ENCODE measurements at places on chromosomes 3 and 15.

DNA sequence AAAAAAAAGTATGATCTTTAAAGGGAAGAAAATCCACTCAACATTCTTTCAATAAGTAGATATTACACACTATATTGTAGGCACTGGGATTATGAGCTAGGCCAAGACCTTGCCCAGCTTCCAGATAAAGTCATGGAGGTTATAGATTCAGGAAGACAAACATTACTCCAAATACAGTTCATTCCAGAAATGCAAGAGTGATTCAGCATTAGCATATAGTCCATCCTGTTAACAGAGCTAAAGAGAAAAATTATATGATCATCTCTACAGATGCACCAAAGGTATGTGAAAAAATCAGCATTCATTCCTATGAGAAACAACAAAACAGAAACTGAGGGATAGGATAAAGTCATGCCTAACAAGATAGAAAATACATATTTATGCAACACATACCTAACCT, 42.1 kb upstream of the NSMCE3 start:
- no peak for DNase-seq

GRCh38 chr15:55993804-55994560, 570 bp upstream of the NEDD4 start:
- no peak for DNase-seq

DNA sequence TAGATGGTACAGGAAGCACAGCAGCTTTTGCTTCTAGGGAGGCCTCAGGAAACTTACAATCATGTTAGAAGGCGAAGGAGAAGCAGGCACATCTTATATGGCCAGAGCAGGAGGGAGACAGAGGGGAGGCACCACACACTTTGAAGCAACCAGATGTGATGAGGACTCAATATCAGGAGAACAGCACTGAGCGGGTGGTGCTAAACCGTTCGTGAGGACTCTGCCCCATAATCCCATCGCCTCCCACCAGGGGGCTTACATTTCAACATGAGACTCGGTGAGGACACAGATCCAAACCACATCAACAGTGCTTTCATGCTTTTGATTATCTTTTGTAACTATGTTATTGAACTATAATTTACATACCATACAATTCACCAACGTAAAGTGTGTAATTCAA, 7.6 kb upstream of the TMEM44 start:
- no peak for DNase-seq

DNA sequence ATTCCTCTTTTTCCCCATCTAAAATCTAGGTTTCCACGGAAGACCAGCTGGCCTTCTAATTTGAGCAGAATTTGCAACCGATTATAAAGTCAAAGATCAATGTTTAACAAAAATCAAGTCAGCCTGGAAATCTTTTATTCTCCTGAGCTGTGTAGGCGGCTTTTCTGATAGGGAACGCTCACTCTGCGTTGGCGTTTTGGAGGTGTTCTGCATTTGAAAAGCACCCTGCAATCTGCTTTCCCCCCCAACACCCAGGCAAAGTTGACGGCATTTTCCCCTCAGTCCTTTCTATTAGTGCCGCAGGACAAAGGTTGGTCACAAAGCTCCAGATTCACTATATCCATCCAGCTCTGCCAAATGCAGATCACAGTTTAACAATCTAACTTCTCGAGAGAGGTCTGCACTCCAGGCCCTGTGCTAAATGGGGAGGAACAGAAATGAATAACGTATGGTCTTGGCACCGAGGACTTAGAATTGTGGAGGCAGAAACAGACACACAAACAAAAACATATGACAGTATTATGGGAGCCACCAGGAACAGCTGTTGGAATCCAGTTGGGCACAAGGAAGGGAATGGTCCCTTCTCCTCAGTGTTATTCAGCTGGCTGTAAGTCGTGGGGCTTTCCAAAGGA, 50.4 kb upstream of the LARS2 start:
- no peak for DNase-seq

- DNase-seq, result no peak
These were observed 23.8 kb downstream of the MEX3B start for GRCh38 chr15:82021992-82022391.

- no peak for DNase-seq
These were observed 23.2 kb downstream of the SEMA5B start for GRCh38 chr3:123004201-123004918.

DNA sequence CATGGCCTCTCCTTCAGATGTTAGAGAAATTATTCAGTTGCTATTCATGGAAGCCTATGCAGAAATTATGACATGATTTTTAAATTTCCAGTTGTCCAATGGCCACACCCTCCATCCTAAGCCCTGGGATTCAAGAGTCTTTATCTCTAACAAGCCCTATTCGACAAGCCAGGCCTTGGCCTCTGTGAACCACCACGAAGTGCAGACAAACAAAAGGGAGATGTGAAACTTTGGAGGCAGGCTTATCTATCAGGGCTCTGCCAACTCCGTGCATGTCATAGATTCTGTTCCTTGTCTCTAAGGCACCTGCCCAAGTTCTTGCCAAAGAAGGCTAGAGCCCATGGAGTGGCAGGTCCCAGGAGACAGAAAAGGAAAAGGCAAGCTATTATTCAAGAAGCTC, 212.4 kb upstream of the ADAMTS9 start:
- DNase-seq, result no peak

- no peak for DNase-seq
These were observed 19.9 kb downstream of the RBPMS2 start for GRCh38 chr15:64755427-64755940.

DNA sequence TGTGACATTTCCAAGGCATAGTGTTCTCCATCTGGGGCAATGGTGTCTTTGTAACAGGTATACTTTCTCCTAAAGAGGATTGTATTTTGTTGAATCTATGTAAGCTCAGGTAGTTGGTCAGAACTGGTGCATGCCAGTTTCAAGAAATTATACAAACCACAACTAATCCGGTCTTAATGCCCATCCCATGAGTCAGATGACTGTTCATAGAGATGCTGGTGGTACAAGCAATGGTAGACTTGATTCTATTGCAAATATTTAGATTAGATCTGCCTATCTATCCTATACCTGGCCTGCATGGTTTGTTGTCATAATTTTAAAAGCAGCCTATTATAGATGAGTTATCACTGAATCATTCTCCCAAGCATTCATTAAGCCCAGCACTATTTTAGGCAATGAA, 43.5 kb downstream of the ATP13A5 start:
- no peak for DNase-seq

GRCh38 chr15:62850318-62850717, 192.2 kb upstream of the TPM1 start:
- DNase-seq, result no peak

DNA sequence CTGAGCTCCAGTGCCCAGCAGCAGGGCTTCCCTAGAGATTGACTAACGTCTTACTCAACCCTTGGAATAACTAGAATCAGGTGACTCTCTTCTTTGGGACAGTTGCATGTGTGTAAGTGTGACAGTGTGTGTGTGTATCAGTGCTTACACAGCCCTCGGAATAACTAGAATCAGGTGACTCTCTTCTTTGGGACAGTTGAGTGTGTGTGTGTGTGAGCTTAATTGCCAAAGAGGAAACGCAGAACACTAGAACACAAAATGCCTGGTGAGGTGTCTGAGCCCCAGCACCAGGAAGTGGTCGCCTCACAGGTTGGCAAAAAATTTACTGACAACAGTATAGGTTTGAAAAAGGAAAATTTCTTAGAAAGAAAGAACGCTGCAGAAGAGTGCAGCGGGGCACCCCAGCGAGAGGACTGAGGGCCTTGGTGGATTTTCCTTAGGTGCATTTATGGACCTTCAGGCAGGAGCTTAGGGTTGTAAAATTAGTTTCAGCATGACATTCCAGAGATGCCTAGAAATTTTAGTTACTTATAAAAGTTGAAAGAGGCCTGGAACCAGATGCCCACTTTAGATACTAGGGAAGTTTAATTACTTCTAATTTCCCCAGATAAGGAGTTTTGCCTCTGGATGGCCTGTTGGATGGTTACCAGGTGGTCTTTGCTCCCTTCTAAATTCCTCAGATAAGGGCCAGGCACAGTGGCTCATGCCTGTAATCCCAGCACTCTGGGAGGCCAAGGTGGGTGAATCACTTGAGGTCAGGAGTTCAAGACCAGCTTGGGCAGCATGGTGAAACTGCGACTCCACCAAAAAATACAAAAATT, 3.7 kb upstream of the WDR82 start:
- DNase-seq, result no peak
